Caco-2 (cell line): ENCODE measurements at places on chromosomes 7 and 10. TPM values are rescaled to one million over a fixed set of nuclear protein-coding genes. Genes with fewer than 3 reads are reported as not detected.

GRID2IP gene
- total RNA-seq = 0.65 and 0.95 TPM in 2 replicates

SEMA3E gene
- total RNA-seq = 0.20 TPM in 1 of 2 replicates, not detected in the other

MEIG1 gene
- total RNA-seq = not detected in 2 replicates

WASL gene
- total RNA-seq = 42.3 TPM in 2 replicates

- H3K27me3 ChIP-seq = no peaks in the 10 kb centered on the region; the same call in 1 of the 2 replicates
- no peak for DNase-seq
- H3K4me3 ChIP-seq = no peak overlapping the region
- H3K4me1 ChIP-seq = no peaks in the 10 kb centered on the region
- no peaks in the 10 kb centered on the region for H3K36me3 ChIP-seq
- H3K27ac ChIP-seq = no peak overlapping the region
Measured at GRCh38 chr7:20598459-20599309, 16.8 kb upstream of the ABCB5 start.

- H3K27me3 ChIP-seq = no peaks in the 10 kb centered on the region
- no peak for DNase-seq
- H3K4me3 ChIP-seq = no peak overlapping the region
- H3K4me1 ChIP-seq = 0 out of 2 replicates have a peak, but pooled peaks cover 5% of the 10 kb centered on the region
Measured at GRCh38 chr10:78981970-78982281, 86.8 kb upstream of the ZMIZ1 start.

- H3K27ac ChIP-seq = no peak overlapping the region
- no peaks in the 10 kb centered on the region for H3K4me1 ChIP-seq
- DNase-seq = no peak
- no peaks in the 10 kb centered on the region for H3K27me3 ChIP-seq
- no peaks in the 10 kb centered on the region for H3K36me3 ChIP-seq
Measured at GRCh38 chr7:78939669-78940068, 513.8 kb downstream of the MAGI2 start.

DNA sequence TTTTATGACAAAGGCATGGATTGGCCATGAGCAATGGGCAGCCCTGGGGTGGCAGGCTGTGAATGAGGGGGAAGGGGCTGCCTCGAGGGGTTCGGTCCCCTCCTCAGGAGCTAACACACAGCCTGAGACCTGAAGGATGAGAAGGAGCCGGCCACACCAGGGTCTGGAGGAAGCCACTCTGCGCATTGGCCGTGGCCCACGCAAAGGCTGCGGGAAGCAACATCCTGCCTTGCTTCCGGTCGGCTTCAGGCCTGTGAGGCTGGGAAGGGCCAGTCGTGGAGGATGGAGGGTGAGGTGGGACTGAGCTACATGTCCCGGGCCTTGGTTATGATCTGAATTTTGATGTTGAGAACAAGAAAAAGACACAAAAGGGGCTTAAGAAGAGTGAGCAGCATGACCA lies 49.4 kb downstream of the RGS10 start:
- no peak for DNase-seq
- no peaks in the 10 kb centered on the region for H3K27me3 ChIP-seq
- H3K4me1 ChIP-seq = 0 out of 2 replicates have a peak, but pooled peaks cover 5% of the 10 kb centered on the region
- no peak overlapping the region for H3K27ac ChIP-seq
- no peak overlapping the region for H3K4me3 ChIP-seq

DNA sequence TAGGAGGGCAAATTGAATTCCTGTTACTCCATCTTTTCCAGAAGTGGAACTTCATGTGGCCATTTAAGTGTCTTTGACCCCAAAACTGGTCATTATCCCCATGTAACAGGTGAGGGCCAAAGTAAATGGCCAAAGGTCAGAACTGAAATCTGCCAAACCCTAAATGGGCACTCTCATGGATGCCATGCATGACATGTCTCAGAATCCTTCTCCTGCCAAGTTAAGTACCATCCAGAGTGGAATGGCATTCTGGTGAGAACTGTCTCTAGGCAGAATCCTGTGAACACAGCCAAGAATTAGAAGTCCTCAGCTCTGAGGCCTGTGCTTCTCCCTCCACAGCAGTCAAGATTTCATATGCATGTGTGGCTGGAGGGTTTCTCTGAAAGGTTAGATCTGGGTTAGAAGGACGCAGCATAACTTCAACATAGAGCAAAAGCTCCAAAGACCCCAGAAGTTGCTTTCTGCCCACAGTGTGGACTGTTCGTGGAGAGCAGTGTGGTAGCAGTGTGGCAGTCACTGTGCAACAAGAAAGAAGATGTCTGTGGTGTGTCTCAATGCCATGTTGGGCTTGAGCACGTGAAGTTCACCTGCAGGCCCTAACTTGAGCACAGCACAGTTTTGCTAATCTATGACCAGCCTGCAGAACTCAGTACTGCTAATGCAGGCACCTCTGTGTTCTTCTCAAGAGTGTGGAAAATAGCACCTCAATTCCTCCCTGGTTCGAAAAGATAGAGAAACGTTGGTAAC lies 121.3 kb downstream of the ADCY1 start:
- peaks cover 19% of the 10 kb centered on the region for H3K4me1 ChIP-seq
- H3K27me3 ChIP-seq = no peaks in the 10 kb centered on the region; the same call in 1 of the 2 replicates
- no peak overlapping the region for H3K4me3 ChIP-seq
- H3K36me3 ChIP-seq = no peaks in the 10 kb centered on the region
- no peak overlapping the region for H3K27ac ChIP-seq
- no peak for DNase-seq

DNA sequence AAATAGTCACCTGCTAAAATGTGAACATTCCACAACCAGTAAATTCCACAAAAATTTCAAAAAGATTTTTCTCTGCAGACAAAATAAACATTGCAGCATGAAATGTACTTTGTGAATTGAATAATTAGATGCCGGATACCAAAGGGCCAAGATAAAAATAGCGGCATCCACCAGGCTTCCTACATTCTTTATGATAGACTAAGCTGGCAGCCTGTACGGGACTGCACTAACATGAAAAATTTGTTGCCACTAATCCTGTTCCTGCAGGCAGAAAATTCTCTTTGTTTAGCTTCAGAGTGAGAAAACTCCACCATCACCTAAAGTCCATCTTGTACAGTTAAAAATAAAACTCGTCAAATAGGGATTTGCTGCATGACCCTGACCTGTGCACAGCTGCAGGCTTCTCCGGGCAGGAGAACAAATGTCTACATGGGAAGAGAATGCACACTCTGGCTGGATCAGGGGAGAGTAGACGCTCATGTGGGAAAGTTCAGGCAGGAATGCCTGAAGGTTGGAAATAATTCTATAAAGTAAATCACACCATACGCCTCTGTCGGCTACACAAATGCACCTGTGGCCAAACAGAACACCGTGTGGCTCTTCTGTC lies 15.6 kb upstream of the ADO start:
- DNase-seq = no peak
- no peaks in the 10 kb centered on the region for H3K36me3 ChIP-seq
- H3K27me3 ChIP-seq = no peaks in the 10 kb centered on the region
- H3K27ac ChIP-seq = no peak overlapping the region

GRCh38 chr7:77403957-77404356 lies 12.2 kb downstream of the GSAP start:
- no peak for DNase-seq
- H3K36me3 ChIP-seq = no peaks in the 10 kb centered on the region
- no peak overlapping the region for H3K27ac ChIP-seq

DNA sequence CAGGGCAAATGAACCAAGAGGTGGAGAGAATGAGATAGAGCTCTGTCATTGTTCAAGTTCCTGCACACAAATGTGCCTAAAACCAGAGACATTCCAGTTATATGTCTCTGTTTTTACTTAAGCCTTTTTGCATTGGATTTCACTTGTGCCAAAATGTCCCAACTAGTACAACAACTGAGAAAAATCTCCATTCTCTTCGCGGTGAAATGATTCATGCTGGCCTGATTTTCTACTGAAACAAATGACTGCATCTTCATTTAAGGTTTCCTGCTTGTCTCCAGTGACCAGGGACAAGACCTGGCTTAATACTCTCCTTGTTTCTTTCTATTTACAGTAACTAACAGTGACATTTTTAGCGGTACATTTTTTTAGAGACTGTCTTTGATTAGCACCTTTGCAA lies 714.9 kb downstream of the KCNMA1 start:
- H3K4me3 ChIP-seq = no peak overlapping the region
- DNase-seq = no peak
